ENCODE measurements at places on chromosomes 13 and 19.

DNA sequence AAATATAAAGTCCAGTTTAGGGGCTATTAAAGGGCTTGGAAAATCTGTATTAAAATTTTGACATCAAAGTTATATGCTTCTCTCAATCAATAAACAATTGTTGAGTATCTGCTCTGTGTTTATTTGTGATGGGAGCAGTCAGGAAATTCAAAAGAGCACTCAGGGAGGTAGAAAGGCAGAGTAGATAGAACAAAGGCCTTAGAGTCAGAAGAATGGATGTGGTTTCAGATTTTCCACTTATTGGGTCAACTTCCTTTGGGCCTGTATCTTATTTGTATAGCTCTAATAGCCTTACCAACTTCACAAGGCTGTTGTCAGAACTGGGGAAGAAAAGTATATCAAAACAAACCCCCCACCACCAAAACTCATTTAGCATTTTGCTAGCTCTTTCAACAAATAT is 302.6 kb downstream of the SPRY2 start:
- DNase-seq: no peak

GRCh38 chr19:28394725-28395124 is 818.2 kb downstream of the UQCRFS1 start:
- DNase-seq: no peak

DNA sequence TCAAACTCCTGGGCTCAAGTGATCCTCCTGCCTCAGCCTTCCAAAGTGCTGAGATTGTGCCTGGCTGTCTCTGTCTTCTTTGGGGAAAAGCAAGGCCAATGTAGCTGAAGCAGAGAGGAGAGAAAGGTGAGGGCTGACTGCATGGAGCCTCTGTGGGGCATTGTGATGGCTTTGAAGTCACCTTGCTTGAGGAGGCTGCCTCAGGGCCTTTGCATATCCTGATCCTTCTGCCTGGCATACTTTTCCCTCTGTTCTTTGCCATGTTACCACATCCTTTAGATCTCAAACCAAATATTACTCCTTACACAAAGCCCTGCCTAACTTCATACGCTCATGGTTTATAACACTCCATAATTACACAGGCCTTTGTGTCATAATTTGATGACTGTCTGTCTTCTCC is 9.4 kb upstream of the PPP5C start:
- no peak for DNase-seq

GRCh38 chr13:36998624-36999041 is 507 bp downstream of the ALG5 start:
- no peak for DNase-seq

DNA sequence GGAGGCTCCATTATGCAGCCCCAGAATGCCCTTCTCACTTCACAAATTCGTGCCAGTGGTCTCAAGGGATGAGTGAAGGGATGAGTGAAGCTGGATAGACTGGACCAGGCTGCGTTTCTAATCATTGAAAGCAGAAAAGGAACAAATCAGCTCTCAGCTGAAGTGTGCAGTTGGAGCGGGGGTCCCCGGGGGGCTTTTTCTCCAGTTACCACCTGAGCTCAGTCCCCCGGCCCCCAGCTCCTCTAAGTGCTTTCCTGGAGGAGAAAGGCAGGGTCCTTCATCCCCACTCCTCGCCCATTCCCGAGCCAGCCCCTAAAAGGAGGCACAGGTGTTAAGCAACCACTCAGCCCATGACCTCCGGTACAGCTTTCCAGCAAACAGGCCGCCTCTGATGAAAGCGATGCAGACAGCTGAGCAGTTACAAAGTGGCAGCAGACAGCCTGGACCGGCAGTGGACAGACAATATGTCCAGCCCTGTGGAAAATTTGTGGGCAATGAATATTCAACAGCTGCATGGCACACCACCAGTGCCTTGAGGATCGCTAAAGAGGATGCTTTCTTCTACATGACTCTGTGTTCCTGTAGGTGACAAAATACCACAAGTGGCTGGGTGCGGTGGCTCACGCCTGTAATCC is 110.7 kb upstream of the UBL3 start:
- no peak for DNase-seq
